WTC11 (cell line): ENCODE measurements at places on chromosomes 2 and 18.

GRCh38 chr2:60675301-60675700 lies 80.8 kb upstream of the PAPOLG start:
- DNase-seq, result no peak
- peaks cover 26% of the 10 kb centered on the region for H3K4me1 ChIP-seq
- H3K27ac ChIP-seq, result no peak overlapping the region
- H3K36me3 ChIP-seq, result no peaks in the 10 kb centered on the region
- no peaks in the 10 kb centered on the region; the same call in 1 of the 2 replicates for H3K27me3 ChIP-seq

DNA sequence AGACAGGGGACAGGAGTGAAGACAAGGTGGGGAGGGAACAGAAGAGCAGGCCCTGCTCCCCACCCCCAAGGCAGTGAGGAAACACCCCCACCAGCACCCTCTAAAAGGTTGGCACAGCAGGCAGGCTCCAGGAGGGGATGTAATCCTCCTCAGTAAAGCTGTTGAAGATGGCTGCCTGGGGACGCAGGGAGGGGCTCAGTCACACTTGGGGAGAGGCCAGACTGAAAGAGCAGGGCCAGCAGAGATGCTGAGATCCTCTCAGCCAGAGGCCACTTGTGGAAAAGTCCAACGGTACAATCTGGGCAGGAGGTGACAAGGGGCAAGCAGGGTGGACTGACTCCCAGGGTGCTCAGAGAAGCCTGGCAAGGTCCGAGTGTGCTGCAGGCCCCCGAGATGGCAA lies 154.8 kb upstream of the ID2 start:
- peaks cover 6% of the 10 kb centered on the region for H3K36me3 ChIP-seq
- no peak overlapping the region for H3K4me3 ChIP-seq
- H3K4me1 ChIP-seq, result peaks cover 31% of the 10 kb centered on the region

DNA sequence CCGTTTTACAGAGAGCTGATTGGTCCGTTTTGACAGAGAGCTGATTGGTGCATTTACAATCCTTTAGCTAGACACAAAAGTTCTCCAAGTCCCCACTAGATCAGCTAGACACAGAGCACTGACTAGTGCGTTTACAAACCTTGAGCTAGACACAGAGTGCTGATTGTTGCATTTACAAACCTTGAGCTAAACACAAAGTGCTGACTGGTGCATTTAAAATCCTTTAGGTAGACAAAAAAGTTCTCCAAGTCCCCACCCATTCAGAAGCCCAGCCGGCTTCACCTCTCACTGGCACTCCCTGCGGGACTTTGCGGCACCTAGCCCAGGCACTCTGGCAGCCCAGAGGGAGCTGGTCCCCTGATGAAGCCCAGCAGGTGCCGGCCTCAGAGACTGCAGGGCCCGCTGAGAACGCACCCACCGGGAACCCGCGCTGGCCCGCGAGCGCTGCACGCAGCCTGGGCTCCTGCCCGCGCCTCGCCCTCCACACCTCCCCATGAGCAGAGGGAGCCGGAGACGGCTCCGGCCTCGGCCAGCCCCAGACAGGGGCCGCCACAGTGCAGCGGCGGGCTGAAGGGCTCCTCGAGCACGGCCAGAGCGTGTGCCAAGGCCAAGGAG lies 508.1 kb upstream of the CHAC2 start:
- H3K4me1 ChIP-seq, result no peaks in the 10 kb centered on the region
- H3K27me3 ChIP-seq, result no peaks in the 10 kb centered on the region

GRCh38 chr2:23526835-23527790 lies 142.1 kb downstream of the KLHL29 start:
- no peak overlapping the region for H3K4me3 ChIP-seq
- H3K36me3 ChIP-seq, result no peaks in the 10 kb centered on the region
- H3K27me3 ChIP-seq, result no peaks in the 10 kb centered on the region
- H3K27ac ChIP-seq, result no peak overlapping the region
- peaks cover 20% of the 10 kb centered on the region for H3K4me1 ChIP-seq

GRCh38 chr2:73979021-73979420 lies 5.7 kb upstream of the TET3 start:
- peaks cover 65% of the 10 kb centered on the region for H3K27me3 ChIP-seq
- no peak for DNase-seq
- peaks cover 50% of the 10 kb centered on the region for H3K4me1 ChIP-seq
- H3K36me3 ChIP-seq, result no peaks in the 10 kb centered on the region
- no peak overlapping the region for H3K4me3 ChIP-seq
- H3K27ac ChIP-seq, result no peak overlapping the region

DNA sequence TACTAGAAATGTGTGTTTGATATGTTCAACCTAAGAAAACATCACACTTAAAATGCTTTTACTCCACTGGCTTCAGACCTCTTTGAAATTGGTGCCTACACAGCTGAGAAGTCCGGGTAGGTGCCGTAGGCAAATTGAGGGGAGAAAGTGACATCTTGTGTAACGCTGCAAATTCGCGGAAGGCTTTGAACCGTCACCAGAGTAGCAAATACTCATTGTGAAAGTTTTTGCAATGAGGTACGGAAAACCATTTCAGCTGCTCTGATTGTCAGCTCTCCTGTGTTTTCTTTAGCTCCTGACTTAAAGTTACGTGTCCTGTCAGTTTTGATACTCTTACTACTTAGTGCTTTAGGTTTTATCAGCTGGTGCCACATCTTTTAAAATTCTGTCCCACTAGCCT lies 224.5 kb downstream of the FAM210A start:
- no peak overlapping the region for H3K4me3 ChIP-seq
- H3K27ac ChIP-seq, result no peak overlapping the region; the same call in none of the 2 replicates
- H3K36me3 ChIP-seq, result peaks cover 20% of the 10 kb centered on the region

DNA sequence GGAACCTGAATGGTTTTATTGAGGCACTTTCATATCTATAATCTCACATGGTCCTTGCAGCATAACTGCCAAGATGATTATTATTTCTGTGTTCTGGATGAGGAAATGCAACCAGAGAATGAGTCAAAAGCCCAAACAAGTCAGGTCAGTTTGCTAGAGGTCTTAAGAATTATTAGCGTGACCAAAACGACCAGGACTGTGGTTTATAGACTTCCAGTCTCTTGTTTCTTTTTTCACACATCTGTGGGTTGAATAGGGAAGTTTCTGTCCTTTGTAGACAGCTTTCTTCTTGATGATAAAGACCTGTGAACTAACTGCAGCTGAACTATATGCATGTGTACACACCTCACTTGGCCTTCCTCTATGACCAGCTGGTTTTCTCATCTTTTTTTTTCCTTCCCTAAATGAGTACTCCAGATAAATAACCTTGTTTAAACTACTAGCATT lies 13.9 kb downstream of the ADAM23 start:
- no peak for DNase-seq
- H3K4me3 ChIP-seq, result no peak overlapping the region
- H3K36me3 ChIP-seq, result peaks cover 2% of the 10 kb centered on the region; the same call in 1 of the 2 replicates
- H3K4me1 ChIP-seq, result peaks cover 20% of the 10 kb centered on the region

DNA sequence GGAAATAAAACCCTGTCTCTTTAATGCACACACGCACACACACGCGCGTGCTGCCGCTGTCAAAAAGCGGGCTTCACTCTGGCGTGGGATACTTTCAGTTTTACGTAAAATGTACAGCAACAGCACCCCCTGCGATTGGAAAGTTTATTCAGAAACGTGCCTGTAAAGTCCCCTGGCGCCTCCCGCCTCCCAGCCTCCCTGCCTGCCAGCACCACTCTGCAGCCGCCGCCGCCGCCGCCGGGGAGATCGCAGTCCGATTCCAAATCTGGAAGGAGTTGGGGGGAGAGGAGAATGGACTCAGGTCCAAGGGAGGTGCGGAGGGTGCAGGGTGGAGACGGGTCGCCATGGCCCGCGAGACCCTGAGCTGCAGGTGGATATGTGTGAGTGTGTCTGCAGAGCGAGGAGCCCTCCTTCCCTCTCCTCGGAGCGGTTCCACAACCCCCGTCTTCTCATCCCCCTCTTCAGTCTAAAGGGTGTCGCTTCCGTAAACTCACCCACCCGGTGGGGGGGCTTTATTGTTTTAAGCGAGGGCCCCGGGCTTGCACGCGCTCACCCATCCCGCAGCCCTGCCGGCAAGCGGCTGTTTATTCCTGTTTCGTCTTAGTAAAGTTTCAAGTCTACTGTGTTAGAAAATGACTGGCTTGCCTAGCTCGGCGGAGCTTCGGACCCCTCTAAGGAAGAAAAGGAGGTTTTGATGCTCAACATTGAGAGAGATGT lies 1.8 kb upstream of the BCL11A start:
- peaks cover 19% of the 10 kb centered on the region for H3K27me3 ChIP-seq
- H3K27ac ChIP-seq, result peak overlapping the region; percentile 93
- H3K4me1 ChIP-seq, result peaks cover 16% of the 10 kb centered on the region
- peak; percentile 57 for DNase-seq

- H3K4me3 ChIP-seq, result no peak overlapping the region
- H3K27ac ChIP-seq, result no peak overlapping the region
- peaks cover 54% of the 10 kb centered on the region for H3K4me1 ChIP-seq
- no peaks in the 10 kb centered on the region for H3K36me3 ChIP-seq
- H3K27me3 ChIP-seq, result peaks cover 20% of the 10 kb centered on the region
Observed at GRCh38 chr2:231664727-231665126, 43.6 kb upstream of the PTMA start.

- peak; percentile 80 for DNase-seq
- H3K27me3 ChIP-seq, result no peaks in the 10 kb centered on the region
- H3K4me3 ChIP-seq, result no peak overlapping the region
- H3K4me1 ChIP-seq, result no peaks in the 10 kb centered on the region
- no peak overlapping the region for H3K27ac ChIP-seq
Observed at GRCh38 chr2:20642055-20642971, 8.6 kb downstream of the HS1BP3 start.

DNA sequence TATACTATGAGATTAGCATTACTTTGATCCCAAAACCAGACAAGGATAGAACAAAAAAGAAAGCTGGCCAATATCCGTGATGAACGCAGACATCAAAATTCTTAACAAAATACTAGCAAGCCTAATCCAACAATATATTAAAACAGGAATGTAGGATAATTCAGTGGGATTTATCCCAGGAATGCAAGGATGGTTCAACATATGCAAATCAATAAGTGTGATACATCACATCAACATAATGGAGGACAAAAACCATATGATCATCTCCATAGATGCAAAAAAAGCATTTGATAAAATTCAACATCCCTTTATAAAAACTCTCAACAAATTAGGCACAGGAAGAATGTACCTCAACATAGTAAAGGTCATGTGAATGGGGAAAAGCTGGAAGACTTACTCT lies 158.5 kb downstream of the KCNE4 start:
- peaks cover 9% of the 10 kb centered on the region for H3K36me3 ChIP-seq
- no peak for DNase-seq
- H3K4me3 ChIP-seq, result no peak overlapping the region
- H3K4me1 ChIP-seq, result peaks cover 10% of the 10 kb centered on the region

DNA sequence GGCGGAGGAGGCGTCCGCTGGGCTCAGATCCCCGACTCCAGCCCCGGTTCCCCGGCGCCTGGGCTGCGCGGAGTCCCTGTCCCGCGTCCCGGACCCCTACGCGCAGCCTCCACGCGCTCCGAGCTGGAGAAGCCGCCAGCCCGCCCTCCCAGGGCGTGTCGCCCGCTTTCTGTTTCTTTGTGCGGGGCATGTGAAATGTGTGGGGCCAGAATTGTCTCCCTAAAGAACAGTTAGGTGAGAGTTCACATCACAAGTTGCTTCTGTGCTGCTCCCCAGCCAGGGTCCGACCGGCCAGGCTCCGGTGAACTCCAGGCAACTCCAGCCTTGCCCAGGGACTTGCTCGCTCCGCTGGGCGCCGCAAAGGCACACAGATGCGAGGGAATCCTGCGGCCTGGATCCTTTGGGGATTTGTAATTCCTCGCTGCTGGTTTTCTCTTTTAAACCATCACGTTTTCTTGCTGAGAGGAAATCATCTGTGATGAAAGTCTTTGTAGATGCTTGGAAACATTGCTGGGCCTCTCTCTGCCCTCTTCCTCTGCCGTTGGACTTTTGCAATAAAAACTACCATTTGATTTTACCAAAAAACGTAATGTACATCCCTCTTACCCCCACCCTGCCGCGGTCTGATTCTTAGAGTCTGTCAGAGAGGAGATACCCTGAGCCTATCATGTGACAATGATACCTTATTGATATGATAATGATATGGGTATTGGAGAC lies 631 bp downstream of the GYPC start:
- peaks cover 19% of the 10 kb centered on the region for H3K27me3 ChIP-seq
- H3K4me1 ChIP-seq, result peaks cover 45% of the 10 kb centered on the region
- DNase-seq, result peak; percentile 49
- H3K36me3 ChIP-seq, result no peaks in the 10 kb centered on the region
- H3K4me3 ChIP-seq, result peak overlapping the region; percentile 79

- peaks cover 48% of the 10 kb centered on the region for H3K4me1 ChIP-seq
- no peak overlapping the region for H3K4me3 ChIP-seq
- DNase-seq, result peak; percentile 44
Observed at GRCh38 chr2:15984368-15985255, 44.3 kb downstream of the MYCN start.

- no peak overlapping the region for H3K4me3 ChIP-seq
- DNase-seq, result no peak
- H3K36me3 ChIP-seq, result no peaks in the 10 kb centered on the region
- H3K4me1 ChIP-seq, result no peaks in the 10 kb centered on the region
- no peak overlapping the region for H3K27ac ChIP-seq
Observed at GRCh38 chr18:44324361-44324760, 356.3 kb upstream of the SETBP1 start.

GRCh38 chr2:43220229-43220751 lies 6.1 kb downstream of the ZFP36L2 start:
- peak overlapping the region; percentile 74 for H3K4me3 ChIP-seq
- H3K27me3 ChIP-seq, result no peaks in the 10 kb centered on the region
- peak overlapping the region; percentile 99 for H3K27ac ChIP-seq

DNA sequence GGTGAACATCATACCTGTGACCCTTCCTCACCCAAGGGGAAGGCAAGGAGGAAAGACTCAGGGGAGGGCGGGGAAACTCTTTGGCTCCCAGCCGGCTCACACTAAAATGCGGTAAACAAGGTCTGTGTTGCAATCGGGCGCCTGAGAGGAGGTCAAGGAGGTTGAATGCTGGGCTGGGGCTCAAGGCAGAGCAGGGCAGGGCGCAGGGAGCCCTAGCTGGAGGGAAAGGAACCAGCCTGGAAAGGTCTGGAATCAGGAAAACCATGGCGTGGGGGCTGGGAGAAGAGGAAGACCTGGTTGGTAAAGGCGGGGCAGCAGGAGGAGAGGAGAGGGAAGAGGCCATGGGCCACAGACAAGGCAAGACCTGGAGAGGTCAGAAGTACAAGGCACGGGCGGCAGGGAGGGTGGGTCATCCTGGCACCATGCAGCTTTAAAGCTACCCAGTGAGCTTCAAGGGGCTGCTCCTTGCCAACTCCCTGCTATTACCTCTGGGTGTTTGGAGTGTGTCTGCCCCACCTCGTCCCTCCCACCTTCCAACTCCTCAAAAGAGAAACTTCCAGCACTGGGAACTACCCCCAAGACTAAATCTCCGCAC lies 4.8 kb upstream of the TMEM37 start:
- H3K36me3 ChIP-seq, result peaks cover 5% of the 10 kb centered on the region
- H3K4me1 ChIP-seq, result peaks cover 44% of the 10 kb centered on the region
- H3K27me3 ChIP-seq, result peaks cover 32% of the 10 kb centered on the region
- no peak overlapping the region for H3K4me3 ChIP-seq
- no peak for DNase-seq
- H3K27ac ChIP-seq, result no peak overlapping the region

GRCh38 chr18:66708646-66709045 lies 104.8 kb upstream of the CDH19 start:
- H3K27me3 ChIP-seq, result no peaks in the 10 kb centered on the region
- H3K27ac ChIP-seq, result no peak overlapping the region
- H3K4me1 ChIP-seq, result no peaks in the 10 kb centered on the region
